Mammary epithelial cell (primary cell): ENCODE measurements at places on chromosomes 6 and 20.

GRCh38 chr20:46085179-46085851 lies 4.4 kb downstream of the NCOA5 start:
- DNase-seq, result peak; percentile 12

- no peak for DNase-seq
Observed at GRCh38 chr20:8518878-8519277, 386.8 kb downstream of the PLCB1 start.

GRCh38 chr6:127515234-127515793 lies 3.8 kb downstream of the MTCL3 start:
- peak; percentile 2 for DNase-seq

DNA sequence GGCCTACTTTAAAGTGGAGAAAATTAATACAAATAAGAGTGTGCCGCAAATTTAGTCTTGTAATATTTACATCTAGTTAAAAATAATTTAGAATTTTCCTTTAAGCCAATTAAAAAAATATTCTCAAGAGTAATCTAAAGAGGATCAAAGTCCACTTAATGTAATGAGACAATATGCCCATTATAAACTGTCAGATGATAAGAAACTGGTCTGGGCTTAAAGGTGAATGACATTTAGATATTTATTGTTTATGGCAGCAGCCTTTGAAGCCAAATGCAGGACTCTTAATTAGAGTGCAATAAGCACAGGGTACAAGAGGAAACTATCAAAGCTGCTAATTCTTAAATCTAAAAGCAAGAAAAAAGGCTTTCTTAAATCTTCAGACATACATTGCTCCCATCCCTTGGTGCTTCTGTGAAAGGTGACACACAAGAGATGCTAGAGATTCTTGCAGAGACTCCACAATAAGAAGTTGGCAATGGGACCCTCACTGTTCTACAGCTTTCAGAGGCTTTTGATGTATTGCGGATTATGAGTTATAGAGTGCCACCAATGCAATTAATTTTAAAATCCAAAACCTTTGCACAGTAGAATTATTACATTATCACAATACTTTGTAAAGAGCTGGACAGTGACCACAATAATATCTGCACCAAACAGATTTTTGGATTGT lies 116.1 kb downstream of the MAN1A1 start:
- DNase-seq, result no peak

GRCh38 chr6:93341900-93342613 lies 77.3 kb downstream of the EPHA7 start:
- no peak for DNase-seq

DNA sequence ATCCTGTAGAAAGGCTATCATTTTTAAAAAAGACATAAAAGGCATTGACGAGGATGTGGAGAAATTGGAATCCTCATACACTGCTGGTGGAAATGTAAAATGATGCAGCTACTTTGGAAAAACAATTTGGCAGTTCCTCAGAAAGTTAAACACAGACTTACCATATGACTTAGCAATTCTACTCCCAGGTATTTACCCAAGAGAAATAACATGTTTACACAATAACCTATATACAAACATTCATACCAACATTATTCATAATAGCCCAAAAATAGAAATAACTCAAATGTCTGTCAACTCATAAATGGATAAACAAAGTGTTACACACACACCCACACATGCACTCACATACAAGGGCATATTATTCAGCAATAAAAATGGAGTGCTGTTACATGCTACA lies 23.4 kb upstream of the CEP85L start:
- DNase-seq, result no peak

GRCh38 chr6:95819939-95820338 lies 195.8 kb upstream of the FUT9 start:
- no peak for DNase-seq

DNA sequence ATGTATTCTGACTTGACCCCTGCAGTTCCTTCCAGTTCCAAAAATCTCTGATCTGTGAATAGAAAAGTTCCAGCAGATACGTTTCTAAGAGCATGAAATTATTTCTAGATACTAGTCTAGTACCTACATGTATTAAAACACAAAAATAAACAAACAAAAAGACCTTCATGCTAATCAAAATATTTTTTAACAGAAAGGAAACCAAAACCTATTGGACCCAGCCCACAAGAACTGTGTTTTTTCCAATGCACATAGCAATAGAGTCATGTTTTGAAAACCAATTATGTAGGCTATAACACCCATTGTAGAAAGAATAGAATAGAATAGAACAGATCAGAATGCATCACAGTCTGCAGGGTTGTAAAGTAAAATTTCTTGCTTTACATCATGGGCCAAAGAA lies 158.6 kb upstream of the TNFAIP3 start:
- no peak for DNase-seq

DNA sequence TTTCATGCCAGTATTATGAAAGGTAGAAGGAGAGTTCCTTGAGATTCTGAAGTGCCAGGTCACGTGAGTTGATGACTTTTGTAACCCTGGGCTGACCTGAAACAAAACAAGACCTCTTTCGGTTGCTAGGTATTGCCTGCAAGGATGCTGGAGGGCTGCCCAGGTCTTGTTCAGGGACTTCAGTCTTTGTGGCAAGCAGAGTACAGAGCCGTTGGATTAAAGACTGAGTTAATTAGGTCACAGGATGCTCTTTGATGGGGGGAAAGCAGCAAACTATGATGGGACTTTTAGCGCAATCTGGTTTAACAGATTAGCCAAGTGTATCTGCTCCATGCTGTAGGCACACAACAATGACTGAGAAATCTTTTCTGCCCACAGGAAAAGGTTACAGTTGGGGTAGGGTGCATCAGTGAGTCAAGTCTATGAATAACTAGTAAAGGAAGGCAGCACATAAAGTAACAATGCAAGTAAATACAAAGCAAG lies 12.8 kb upstream of the ELOVL5 start:
- DNase-seq, result peak; percentile 77

DNA sequence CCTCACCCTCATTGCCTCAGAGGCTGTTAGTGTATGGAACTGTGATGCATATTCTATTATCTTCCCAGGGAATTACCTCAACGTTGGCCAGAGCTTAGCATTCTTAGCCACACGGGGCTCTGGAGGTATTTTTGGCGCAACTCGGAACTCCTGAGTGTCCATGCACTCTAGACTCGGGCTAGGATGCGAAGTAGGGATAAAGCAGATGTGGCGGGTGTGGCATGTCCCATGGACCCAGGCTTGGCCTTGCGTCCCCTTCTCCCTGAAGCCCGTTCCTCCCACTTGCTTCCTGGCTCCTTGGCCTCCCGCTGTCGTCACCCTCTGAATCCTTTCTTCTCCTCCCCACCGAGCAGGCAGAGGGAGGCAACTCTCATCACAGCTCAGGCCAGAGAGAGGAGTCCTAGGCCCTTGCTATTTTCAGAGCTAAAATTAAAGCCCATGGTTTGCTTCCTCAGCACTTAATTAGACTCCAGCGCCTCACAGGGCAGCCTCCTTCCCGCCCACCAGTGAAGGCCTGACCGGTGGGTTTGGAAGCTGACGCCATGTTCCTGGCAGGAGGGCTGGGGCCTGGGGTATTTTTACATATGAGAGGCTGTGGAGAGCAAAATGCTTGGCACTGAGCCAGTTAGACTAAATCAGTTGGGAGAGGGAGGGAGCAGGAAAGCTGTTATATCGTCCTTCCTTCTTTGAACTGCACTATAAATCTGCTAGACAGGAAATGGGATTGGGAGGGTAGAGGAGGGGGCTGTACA lies 138.7 kb downstream of the FOXO3 start:
- no peak for DNase-seq

DNA sequence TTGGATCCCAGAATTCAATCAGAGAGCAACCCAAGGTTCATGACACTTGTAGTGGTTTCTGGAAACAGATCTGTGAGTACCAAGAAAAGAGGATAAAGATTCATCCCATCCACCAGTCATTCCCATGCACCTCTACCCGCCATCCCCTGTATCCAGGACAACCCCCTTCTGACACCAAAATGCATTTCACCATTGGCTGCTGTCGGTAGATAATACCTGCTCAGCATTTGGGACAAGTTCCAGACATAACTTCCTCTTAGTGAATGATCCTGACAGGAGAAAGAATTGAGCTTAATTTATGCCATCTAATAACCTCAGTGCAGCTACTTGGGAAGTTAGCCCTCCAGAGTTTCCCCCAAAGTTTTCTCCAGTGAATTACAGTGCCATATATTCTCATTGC lies 329.1 kb downstream of the ZFAND3 start:
- DNase-seq, result no peak

DNA sequence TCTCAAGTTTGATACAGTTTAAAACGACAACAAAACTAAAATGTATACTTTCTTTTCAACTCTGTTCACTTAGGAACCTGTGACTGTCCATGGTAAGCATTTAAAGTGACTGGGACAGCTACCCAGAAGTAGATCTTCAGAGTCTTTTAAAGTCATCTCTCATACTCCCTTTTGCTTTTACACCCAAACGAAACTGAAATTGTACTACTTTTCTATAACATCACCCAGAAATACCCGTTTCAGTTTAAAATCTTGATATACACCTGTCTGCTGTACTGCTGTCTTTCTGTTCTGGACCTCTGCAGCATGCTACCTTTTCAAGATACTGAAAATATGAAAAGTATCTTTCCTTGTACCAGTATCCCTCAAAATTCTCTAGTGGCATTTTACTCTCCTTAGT lies 170.4 kb upstream of the THEMIS start:
- no peak for DNase-seq

- peak; percentile 52 for DNase-seq
Observed at GRCh38 chr6:155352811-155353210, 38.5 kb upstream of the TFB1M start.

GRCh38 chr6:111586554-111586953 lies 19.1 kb downstream of the TRAF3IP2 start:
- no peak for DNase-seq

GRCh38 chr6:27091661-27092315 lies 155.7 kb upstream of the PRSS16 start:
- peak; percentile 88 for DNase-seq

GRCh38 chr20:36607586-36608387 lies 2.2 kb downstream of the RAB5IF start:
- peak; percentile 19 for DNase-seq

- peak; percentile 46 for DNase-seq
Observed at GRCh38 chr6:5248302-5249098, 12.2 kb downstream of the LYRM4 start.

GRCh38 chr6:43295456-43295855 lies 2.6 kb upstream of the SLC22A7 start:
- no peak for DNase-seq

- DNase-seq, result peak; percentile 54
Observed at GRCh38 chr20:32737371-32738223, 5.7 kb downstream of the COMMD7 start.

- no peak for DNase-seq
Observed at GRCh38 chr6:146874278-146875018, 275.7 kb downstream of the ADGB start.

DNA sequence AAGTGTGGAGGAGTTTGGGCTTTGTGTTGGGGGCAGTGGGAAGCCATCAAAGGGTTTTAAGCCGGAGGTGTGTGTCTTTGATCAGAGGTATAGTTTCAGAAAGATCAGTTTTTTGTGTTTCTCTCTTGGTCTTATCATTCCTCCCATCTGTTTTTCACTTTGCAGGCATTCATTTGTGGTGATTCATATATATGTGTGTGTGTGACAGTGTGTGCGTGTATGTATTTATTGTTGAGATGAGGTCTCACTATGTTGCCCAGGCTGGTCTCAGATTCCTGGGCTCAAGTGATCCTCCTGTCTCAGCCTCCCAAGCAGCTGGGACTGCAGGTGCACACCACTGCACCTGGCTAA lies 11.1 kb upstream of the SERINC3 start:
- DNase-seq, result peak; percentile 31

DNA sequence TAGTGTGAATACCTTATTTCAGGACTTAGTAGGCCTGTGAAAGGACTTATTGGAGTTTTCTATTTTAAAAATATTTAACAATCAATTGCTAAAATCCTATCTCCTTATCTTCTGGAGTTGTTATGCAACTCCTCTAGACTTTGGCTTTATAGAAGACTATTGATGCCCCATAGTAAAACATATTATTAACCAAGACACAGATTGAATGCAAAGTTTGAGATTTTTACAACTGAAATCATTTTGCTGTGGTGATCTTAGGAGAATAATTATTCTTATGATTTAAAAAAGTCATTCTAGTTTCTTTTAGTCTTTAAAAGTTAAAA lies 4.5 kb downstream of the HEY2 start:
- no peak for DNase-seq

- peak; percentile 86 for DNase-seq
Observed at GRCh38 chr6:13248053-13248452, 80.3 kb downstream of the TBC1D7 start.

DNA sequence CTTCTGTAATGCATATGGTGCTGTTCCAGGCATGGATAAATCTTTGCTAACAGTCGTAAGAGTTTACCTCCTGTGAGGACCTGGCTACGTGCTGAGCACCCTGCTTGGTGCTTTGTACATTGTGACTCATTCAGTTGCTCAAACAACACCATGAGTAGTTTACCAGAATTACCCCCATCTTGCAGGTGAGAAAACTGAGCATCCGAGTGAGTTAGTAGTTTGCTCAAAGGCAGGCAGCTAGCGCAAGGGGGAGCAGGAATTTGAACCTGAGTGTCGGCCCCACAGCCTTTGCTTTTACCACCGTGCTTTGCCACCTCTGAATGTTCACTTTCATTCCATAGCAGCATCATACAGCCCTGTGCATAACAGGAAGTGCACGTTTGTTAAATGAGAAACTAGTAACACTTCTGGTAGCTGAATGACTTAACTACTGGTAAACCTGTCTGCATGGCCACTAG lies 121.9 kb downstream of the MTHFD1L start:
- DNase-seq, result peak; percentile 6

DNA sequence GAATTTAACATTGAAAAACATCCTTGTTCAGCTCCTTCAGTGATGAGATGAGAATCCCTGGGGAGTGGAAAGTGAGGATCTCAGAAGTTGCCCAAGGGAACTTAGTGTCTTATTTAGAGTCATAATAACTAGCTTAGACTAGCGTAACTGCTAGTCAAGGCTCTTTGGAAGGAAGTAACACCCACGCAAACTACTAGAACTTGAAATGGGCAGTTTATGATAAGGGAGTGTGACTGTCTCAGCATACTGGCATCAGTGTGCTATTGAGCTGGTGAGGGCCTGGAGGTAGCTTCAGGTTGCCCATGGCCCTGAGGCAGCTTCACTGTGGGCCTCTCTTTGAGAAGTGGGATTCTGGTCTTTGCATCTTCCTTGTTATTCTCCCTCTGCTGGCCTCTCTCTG lies 40.1 kb downstream of the SLX4IP start:
- no peak for DNase-seq
